Esophagus muscularis mucosa (tissue), 4 donors: ENCODE measurements at places on chromosomes 5 and 9.

DNA sequence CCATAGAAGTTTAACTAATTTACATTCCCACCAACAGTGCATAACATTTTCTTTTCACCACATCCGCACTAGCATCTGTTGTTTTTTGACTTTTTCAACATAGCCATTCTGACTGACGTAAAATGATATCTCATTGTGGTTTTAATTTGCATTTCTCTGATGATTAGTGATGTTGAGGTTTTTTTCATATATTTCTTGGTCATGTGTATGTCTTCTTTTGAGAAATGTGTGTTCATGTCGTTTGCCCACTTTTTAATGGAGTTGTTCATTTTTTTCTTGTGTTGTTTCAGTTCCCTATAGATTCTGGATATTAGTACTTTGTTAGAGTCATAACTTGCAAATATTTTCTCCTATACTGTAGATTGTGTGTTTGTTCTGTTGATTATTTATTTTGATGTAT lies 163.4 kb downstream of the FER start:
- no peak for DNase-seq

GRCh38 chr5:31593665-31594064 lies 45.3 kb upstream of the PDZD2 start:
- no peak for DNase-seq

GRCh38 chr5:177508221-177508611 lies 1.4 kb downstream of the DOK3 start:
- no peak for DNase-seq

DNA sequence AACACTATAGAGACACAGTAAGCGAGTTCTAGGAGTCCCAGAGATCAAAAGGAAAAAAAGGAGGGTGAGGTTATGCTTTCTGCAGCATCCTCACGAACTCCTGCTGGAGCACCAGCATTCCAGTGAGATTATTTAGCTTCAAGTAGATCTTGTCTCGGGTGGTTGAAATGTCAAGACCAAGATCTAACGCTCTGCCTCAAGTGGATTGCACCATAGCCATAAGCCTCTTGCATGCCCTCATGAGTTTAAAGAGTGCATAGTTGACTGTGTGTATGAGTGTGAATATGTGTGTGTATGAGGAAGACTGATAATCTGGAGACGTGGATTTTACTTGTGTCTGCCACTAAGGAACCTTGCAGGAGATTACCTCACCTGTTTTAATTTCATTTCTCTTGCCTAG lies 335.3 kb upstream of the ADAMTSL1 start:
- DNase-seq: no peak

DNA sequence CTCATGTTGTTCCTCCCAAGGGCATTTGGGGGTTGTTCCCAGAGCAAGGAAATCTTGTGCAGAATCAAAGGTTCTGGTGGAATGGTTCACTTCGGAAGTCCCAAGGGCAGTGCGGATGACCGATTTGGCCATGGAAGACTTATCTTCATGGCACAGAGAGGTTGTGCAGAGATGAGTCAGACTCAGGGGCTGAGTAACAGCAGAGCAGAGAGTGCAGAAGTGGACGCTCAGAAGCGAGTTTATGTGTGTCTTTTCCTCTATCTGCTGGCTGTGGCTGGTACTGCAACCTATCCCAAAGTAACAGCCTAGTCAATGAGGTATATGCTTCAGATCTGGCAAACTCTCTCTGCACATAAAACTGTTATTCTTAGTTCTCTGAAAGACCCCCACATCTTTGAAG lies 118.1 kb downstream of the DPYSL3 start:
- no peak for DNase-seq

GRCh38 chr9:114828303-114828650 lies 22.4 kb upstream of the TNFSF15 start:
- peak; percentile 17 for DNase-seq

GRCh38 chr9:26723486-26723885 lies 169.1 kb downstream of the CAAP1 start:
- no peak for DNase-seq

DNA sequence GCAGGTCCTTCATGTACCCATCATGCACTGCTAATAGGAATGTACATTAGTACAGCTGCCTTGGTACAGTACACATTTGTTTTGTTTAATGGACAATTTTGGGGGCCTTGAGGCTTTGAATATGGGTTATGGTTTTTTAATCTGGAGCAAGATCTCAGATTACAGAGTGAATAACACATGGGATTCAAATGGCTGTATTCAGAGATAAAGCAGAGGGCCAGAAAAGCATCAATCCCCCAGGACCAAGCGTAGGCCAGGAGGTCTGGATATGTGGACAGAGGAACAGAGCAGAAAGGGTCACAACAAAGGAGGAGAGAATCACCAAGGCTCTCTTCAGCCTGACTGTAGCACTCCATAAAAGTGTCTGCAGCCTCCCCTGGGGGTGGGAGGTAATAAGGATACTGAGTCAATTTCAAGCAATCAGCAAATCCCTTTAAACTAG lies 47.7 kb upstream of the STK32A start:
- DNase-seq: no peak

GRCh38 chr5:13745508-13745907 lies 199.0 kb downstream of the DNAH5 start:
- DNase-seq: no peak

- no peak for DNase-seq
These were observed 536.0 kb downstream of the GABRG2 start for GRCh38 chr5:162603443-162604070.

- no peak for DNase-seq
These were observed 252.6 kb downstream of the ADAMTSL1 start for GRCh38 chr9:18726546-18726945.

- DNase-seq: no peak
These were observed 49.2 kb upstream of the SLC44A1 start for GRCh38 chr9:105195259-105195658.

GRCh38 chr5:94276048-94276447 lies 342.4 kb downstream of the KIAA0825 start:
- DNase-seq: no peak

GRCh38 chr9:106797299-106797698 lies 65.7 kb upstream of the ZNF462 start:
- DNase-seq: no peak

DNA sequence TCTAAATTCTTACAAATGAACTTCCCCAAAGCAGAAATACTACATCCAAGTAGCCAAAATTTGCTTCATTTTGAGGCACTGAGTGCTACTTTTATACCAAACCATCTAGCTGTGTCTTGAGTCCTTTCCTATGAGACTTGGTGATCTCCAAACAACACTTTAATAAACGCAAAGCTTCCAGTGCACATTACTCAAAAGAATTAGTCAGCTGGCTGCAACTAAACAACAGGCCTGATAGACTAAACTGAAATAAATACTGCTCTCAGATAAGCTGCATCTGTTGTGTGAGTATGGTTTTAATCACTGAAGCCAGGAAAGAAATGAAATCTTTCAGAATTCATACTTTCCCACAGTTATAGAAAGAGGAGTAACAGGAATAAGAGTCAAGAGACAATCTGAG lies 80.3 kb downstream of the VCAN start:
- DNase-seq: no peak

DNA sequence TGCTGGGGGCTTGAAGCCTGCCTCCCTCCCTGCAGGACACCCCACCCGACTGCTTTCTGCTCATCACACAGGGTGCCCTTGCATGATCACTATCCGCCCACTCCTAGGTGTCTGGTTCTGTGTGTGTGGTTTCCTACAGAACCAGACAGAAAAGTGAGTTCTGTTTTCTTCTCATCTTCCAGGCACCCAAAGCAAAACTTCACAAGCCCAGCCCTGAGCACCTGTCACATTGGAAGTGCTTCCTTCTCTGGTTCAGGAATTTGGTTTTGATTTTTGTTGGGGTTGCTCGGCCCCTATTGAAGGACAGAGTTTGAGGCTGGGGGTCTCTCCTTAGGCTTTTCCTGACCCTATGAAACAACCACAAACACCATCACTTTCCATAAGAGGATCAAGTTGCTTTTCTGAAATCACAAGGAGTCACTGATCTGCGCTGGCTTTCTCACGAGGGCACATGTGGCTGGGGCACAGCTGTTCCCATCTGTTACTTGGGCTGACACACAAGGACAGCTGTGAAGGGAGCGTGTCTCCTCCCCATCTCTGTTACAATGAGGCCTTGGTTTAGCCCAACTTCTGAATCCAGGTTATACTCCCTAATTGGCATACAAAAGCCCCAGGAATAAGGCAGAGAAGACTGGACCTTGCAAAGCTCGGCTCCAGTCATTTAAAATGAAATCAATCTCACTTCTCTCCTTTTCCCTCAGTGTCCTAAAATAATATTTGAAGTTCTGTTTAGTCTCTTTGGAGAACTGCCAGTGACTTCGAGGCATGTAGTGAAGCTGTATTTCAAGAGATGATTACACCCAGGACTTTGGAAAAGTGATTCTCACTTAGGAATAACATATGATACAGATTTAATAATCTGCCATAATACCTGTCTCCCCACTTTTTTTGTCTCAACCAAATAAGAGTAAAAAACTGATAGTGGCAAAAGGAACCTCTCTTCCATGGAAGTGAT lies 213.1 kb upstream of the GAS1 start:
- DNase-seq: peak; percentile 80

GRCh38 chr9:86387376-86387775 lies 33.2 kb upstream of the TUT7 start:
- no peak for DNase-seq

DNA sequence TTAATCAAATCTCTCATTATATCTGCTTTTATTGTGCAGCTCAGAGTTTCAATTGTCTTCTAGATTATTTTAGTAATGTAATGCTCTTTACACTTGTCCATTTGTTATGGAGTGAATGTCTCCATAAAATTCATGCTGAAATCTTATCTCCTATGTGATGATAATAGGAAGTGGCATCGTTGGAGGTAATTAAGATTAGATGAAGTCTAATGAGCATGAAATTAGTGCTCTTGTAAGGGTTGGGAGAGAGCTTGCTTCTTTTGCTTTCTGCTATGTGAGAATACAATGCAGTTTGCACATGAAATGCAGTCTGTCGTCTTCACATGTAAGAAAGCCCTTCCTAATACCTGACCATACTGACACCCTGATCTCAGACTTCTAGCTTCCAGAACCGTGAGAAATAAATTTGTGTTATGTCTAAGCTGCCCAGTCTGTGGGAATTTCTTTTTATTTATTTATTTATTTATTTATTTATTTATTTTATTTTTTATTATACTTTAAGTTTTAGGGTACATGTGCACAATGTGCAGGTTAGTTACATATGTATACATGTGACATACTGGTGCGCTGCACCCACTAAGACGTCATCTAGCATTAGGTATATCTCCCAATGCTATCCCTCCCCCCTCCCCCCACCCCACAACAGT lies 1399.2 kb upstream of the CDH6 start:
- no peak for DNase-seq

DNA sequence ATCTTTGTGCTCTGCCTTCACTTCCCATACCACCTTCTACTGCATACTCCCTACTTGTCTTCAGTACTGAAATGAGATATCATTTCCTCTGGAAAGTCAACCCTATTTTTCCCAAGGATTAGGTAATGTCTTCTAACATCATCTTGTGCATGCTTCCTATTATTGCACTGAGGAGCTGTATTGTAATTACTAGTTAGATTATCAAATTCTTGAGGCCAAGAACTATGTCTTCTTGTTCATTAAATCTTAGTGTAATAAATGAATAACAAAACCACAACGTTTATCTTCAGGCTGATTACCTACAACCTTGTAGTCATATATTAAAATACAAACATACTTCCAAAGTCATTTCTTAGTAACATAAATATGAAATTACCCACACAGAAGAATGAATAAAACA lies 87.9 kb upstream of the POU5F2 start:
- no peak for DNase-seq

GRCh38 chr9:17509701-17510100 lies 69.2 kb upstream of the SH3GL2 start:
- DNase-seq: no peak

DNA sequence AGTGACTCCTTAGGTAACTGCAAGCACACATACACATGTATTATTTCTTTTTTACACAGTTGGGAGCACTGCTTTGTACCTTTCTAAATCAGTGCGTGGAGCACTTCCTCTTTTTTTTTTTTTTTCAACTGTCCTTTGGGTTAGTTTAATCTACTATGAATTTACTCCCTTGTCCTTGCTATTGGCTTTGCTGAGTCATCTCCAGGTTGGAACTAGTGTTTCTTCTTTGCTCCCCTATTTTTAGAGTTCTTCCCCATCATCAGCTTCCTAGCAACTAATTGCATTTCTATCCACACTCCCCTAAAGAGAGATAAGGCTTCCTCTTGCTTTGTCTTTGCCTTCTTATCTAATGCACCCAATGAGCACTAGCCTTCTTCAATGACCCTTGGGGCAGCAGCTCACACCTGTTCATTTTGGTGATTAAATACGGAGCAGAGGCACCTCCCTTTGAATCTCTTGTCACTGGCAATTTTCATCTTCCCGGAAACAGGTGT lies 24.3 kb downstream of the S100Z start:
- no peak for DNase-seq

GRCh38 chr5:91277093-91277626 lies 106.0 kb downstream of the ARRDC3 start:
- no peak for DNase-seq

DNA sequence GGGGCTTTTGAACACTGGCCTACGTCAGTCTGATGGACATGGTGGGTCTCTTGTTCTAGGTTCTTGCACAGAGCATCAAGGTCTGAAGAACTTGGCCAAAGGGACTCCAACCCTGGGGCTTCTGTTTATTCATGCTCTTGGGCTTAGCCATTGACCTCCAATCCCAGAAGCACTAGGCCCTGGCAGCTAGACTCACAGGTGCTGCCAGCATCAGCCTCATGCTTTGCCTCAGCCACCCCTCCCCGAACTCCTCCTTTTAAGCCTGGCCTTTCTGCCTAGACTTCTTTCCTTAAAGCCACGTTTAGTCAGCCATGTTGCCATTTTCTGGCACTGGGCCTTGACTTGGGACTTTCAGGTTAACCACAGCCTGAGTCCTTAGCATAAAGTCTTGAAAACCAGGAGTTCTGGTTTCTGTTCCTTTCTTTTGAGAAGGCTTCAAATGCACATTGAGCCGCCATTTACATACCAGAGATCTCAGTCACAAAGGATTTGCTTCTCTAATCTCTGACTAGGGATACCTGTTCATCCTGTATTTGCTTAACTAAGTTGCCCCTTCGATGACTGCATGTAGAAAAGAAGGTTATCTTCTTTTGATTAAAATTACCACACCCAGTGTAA lies 54.7 kb downstream of the ANGPTL2 start:
- DNase-seq: peak; percentile 72

GRCh38 chr5:132224716-132225115 lies 2.9 kb downstream of the P4HA2 start:
- DNase-seq: no peak

DNA sequence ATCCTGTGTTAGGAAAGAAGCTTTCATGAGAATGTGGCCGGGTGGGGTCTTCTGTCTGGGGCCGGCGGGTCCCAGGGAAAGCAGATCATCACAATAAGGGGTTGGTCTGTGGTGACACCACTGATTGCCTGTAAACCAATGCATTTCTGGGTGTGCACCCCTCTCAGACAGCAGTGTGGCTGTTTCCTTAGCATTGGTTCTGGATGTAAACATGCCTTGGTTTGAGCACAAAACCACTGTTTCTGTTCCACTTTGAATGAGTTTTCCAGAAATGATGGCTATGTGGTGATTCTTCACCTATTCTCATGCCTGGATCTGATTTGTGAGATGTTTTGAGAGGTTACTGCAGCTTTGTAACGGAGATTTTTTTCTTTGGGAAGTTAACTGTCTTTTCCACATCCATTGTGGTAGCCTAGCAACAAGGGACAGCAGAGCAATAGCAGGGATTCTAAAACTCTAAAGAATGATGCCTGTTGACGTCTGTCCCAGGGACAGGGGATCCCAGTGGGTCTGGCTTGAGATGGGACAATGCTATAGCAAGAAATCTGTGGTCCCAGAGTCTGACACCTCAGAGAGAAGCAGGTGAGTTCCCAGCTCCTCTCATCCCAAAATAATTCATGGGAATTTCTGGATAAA lies at the start of gene CCDC192:
CCDC192 (plus strand) TSS at position 466 of the 636 bp plus-strand sequence; CDS start at position 521, 55 bp downstream.
- no peak for DNase-seq
